CD4-positive, alpha-beta T cell treated with Interleukin-12 subunit alpha and Interleukin-12 subunit beta, for 1 hour (primary cell): ENCODE measurements at places on chromosomes 13 and 19.
A peak's percentile ranks its signal among the peaks of the same experiment; 100 is the strongest.

- DNase-seq = peak; percentile 51
Observed at GRCh38 chr13:49371943-49372613, 71.8 kb downstream of the CAB39L start.

GRCh38 chr19:36113894-36114720 lies 568 bp downstream of the POLR2I start:
- peak; percentile 23 for DNase-seq

DNA sequence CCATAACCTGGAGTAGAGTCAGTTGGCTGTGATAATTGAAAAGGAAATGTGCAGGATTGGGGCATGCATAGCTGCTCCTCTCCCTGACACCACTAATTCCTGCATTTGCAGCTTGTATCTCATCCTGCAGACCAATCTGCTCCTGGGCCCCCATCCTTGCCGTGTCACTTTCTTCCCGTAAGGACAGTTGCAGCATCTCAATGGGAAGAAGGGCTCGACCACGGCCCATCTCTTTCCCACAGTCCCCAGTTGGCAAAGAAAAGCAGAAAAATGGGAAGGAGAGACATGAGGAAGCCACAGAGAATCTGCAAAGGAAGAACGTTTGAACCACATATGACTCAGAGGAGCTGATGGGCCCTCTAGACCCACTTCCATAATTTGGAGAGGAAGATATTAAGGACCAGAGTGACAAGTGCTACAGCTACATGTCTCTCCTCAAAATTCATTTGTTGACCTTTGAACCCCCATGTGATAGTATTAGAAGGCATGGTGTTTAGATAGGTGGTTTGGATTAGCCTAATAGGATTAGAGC lies 1.8 kb upstream of the SIGLEC12 start:
- no peak for DNase-seq

DNA sequence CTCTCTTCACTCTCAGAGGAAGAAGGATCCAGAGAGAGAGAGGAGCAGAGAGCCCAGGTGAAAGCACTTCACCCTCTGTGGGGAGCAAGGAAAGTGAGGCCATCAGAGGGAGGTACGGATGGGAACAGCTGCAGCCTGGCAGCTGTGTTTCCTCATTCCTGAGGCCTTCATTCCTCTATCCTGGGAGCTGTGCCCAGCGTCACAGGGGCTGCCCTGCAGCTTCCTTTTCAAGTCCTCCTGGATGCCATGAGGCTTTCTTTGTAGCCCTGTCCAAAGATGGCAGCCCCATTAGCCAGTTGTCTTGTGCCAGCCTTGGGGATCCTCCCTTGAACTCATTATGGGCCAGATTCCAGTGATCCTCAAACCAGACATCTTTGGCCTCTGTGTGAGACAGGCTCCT lies 76.8 kb upstream of the PCDH8 start:
- no peak for DNase-seq

DNA sequence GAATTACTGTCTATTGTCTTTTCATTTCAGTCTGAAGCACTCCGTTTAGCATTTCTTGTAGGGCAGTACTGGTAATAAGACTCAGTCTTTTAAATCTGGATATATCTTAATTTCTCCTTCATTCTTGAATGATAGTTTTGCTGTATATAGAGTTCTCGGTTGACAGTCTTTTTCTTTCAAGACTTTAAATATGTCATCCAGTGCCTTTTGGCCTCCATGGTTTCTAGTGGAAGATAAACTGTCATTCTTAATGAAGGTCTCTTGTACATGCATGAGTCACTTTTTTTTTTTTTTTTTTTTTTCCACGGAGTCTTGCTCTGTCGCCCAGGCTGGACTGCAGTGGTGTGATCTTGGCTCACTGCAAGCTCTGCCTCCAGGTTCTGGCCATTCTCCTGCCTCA lies 27.2 kb upstream of the ZDHHC20 start:
- DNase-seq = no peak

- no peak for DNase-seq
Observed at GRCh38 chr13:39417131-39417530, 185.9 kb downstream of the LHFPL6 start.

DNA sequence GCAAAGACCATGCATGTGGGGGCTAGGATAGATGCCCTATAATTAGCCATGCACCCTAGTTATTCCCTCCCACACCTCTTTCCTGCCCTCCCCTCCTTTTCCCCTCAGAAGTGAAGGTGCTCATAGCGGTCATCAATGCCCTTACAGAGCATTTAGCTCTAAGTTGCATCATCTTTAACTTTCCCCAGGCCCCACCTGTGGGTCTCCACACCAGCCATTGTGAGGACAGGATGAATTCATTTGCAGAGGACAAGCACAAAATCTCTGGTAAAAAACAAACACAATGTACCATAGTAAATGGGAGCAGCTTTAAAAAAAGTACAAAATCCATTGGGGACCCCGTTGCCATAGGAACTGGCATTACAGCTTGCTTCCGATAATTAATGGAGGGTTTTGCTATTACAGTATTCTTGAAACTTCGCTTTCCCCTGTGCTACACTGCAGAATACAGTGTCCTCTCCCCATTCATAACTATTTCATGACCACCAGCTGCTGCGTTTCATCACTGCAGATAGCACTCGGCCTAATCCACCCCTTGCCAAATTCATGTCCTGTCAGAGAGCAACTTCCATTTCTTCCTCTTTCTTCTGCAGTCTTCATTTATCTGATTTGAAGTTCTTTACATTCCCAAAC lies 110.5 kb downstream of the ZDHHC20 start:
- no peak for DNase-seq

DNA sequence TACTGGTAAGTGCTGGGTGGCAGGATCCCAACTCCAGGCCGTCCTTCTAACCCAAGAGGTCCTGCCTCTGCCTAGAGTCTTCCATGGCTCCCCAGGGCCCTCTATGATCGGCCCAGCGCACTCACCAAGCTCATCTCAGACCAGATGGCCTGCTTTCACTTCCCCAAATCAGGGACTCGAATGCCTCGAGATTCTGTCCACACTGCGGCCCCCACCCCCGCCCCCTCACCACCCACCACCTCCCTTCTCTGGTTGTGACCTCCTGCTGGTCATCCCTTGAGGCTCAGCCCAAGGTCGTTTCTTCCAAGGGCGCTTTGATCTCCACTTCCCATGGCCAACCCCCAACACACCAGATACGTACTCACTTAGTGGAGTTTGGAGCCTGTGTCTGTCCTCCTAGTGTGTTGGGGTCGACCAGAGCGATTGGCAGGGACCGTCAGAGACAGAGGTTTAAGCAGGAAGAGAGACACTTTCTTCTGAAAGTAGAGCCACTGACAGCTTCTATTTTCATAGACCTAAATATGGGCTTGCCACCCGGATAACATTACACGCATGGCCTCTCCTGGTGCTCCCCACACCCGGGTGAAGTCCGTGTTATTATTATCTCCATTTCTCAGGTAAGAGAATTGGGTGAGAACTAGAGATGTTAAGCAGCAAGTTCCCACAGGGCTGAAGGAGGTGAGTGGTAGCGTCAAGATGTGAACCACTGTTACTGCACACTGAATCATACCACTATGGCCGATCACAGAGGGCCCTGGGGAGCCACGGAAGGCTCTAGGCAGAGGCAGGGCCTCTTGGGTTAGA lies at the start of gene FCER2:
Gene FCER2 (minus strand): TSS at position 478 of the 804 bp plus-strand sequence. CDS start 2,371 bp downstream, outside the sequence.
- DNase-seq = no peak

DNA sequence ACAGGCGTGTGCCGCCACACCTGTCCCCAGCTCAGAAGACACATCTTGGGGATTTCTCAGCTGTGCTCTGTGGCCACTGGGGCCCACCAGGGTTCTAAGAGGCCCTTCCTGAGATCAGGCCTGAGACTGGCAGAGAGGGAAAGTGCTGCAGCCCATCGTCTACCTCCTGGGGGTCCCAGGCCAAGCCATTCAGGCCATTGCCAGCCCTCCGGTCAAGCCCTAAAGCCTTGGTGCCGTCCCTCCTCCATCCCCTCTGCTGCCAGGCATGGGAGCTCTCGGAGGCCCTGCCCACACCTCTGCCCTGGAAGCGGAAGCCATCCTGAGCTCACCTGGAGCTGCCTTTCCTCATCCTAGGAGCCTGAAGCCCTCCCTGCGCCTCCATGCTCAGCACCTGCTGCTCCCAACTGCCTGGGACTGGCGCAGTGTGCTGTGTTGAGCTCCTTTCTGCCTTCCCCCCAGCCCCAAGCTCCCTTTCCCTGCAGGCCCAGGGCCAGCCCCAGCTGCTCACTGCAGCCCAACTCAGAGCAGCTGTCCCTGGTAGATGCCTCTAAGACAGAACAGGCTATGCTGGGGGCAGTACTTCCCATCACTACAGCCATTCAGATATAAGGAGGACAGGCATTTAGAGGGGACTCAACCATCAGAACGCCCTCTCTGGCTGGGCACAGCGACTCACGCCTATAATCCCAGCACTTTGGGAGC lies 2.9 kb downstream of the SLC7A9 start:
- no peak for DNase-seq

- no peak for DNase-seq
Observed at GRCh38 chr13:91520952-91521351, 122.5 kb downstream of the GPC5 start.

DNA sequence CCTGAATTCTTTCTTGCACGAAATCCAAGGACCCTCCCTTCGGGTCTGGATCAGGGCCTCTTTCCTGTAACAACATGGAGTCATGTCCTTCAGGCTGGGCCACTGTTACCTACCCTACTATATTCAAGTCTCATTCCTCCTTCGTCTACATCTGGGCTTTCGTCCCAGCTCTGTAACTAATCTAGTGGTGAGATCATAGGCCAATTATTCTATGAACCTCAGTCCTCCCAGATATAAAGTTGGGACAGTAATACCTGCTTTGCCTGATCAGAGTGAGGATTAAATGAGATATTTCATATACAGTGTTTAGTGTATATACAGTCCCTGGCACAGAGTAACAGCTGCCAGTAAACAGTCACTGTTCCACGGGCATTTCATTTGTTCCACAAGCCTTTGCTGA lies 48.3 kb upstream of the ATP12A start:
- no peak for DNase-seq
